Vagina (tissue), 2 donors: ENCODE measurements at places on chromosomes 7 and 10. TPM values are rescaled to one million over a fixed set of nuclear protein-coding genes. Genes with fewer than 3 reads are reported as not detected.

The CFAP58 gene
- 0.49 TPM for total RNA-seq

The NPFFR1 gene
- not detected for total RNA-seq

The TMEM225B gene
- 1.2 TPM for total RNA-seq

The CNPY1 gene
- total RNA-seq: not detected

The RAMP3 gene
- 50.1 TPM for total RNA-seq

The GAD2 gene
- total RNA-seq: not detected

The ATAD1 gene
- total RNA-seq: 44.7 TPM

The NFE2L3 gene
- total RNA-seq: 5.2 TPM

The FOXI2 gene
- 0.25 TPM for total RNA-seq

The STEAP1B gene
- total RNA-seq: 8.8 TPM

The LRRC17 gene
- 2.9 TPM for total RNA-seq

The CFTR gene
- not detected for total RNA-seq

The NAT16 gene
- total RNA-seq: not detected

The IFIT1 gene
- total RNA-seq: 7.4 TPM

The ECD gene
- 26.5 TPM for total RNA-seq

The TYW1B gene
- total RNA-seq: 6.9 TPM

The CPN1 gene
- not detected for total RNA-seq

The ALOX5 gene
- 22.8 TPM for total RNA-seq

The NUTM2E gene
- total RNA-seq: not detected

The CALML3 gene
- total RNA-seq: 50.6 TPM

The LRRC18 gene
- not detected for total RNA-seq

The BHLHA15 gene
- total RNA-seq: not detected

The SPAM1 gene
- total RNA-seq: not detected

The NEBL gene
- total RNA-seq: 55.2 TPM

The IRF5 gene
- 15.0 TPM for total RNA-seq

The PLA2G12B gene
- total RNA-seq: not detected

The GTPBP10 gene
- 11.0 TPM for total RNA-seq

The ANLN gene
- 18.9 TPM for total RNA-seq

The SLC13A1 gene
- not detected for total RNA-seq

The PCBD1 gene
- total RNA-seq: 36.8 TPM

The MAGI2 gene
- total RNA-seq: 6.9 TPM

The TMEM229A gene
- not detected for total RNA-seq

The GPR85 gene
- total RNA-seq: not detected

The COL13A1 gene
- total RNA-seq: not detected

The MLXIPL gene
- 6.1 TPM for total RNA-seq

The PON3 gene
- total RNA-seq: 3.9 TPM

The BUD23 gene
- 49.8 TPM for total RNA-seq

The TEX36 gene
- not detected for total RNA-seq

The PIP gene
- total RNA-seq: 2.5 TPM

The CALML5 gene
- total RNA-seq: 102 TPM

The GARIN1A gene
- 1.5 TPM for total RNA-seq

The DIP2C gene
- 18.4 TPM for total RNA-seq

The LLCFC1 gene
- total RNA-seq: not detected

The HTR5A gene
- not detected for total RNA-seq

The ZNF138 gene
- total RNA-seq: 26.5 TPM

The GPR22 gene
- total RNA-seq: 0.98 TPM

The LRRD1 gene
- total RNA-seq: 0.49 TPM

The EBF3 gene
- 10.6 TPM for total RNA-seq

The IFRD1 gene
- 70.2 TPM for total RNA-seq

The ASB4 gene
- total RNA-seq: 0.25 TPM

The STMP1 gene
- total RNA-seq: 13.5 TPM

The FAM13C gene
- total RNA-seq: 12.8 TPM

The ANK3 gene
- total RNA-seq: 65.3 TPM

The KIAA1549 gene
- 2.9 TPM for total RNA-seq

The CLCN1 gene
- not detected for total RNA-seq

The ZNRF2 gene
- 21.9 TPM for total RNA-seq

The STAMBPL1 gene
- total RNA-seq: 15.7 TPM

The TRIM56 gene
- total RNA-seq: 19.4 TPM

The NPS gene
- total RNA-seq: not detected
